ENCODE measurements at places on chromosomes 5 and 9.

- no peak for DNase-seq
Measured at GRCh38 chr5:52898961-52899680, 90.0 kb upstream of the ITGA2 start.

DNA sequence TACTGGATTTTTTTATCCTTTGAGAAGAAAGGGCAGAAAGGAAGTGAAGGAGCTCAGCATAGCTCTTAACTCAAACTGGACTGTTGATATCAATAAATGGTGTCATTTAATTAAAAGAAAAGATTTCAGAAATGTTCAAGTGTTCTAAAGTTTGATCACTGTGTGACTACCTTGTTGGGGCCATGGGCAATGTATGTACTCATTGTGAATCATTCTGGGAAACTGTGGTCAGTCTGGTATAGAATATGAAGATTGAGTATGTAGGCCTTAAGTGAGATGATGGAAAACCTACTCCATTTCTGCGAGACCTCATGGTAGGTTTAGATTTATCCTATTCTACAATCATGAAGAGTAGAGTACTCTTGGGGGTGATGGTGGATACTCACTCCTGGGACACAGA, 164.5 kb upstream of the RGS7BP start:
- DNase-seq: no peak

DNA sequence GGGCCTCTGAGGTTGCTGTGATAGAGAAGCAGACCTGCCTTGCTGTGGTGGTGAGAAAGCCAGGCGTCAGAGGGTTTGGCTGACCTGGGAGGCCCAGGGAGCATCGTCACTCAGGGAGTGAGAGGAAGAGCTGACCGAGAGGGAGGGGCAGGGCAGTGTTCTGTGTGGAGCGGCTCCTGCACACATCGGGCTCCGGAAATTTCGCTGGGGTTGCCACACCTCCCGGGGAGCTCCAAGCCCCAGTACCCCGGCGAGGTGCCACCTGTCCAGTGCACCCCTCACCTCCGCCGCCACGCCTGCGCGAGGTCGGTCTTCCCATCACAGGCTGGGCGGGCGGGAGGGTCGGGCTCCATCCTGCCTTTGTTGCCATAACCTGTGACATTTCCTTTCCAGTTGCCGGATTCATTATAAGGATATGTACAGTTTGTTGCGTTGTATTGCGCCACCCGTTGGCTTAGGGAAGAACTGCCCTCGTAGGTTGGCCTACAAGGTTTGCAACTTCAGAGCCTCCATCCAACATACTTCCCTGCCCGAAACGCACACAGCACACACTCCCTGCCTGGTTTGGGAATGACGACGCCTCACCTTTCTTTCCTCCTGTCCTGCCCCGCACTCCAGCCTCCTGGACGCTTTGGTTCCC, 223.2 kb downstream of the CACNA1B start:
- DNase-seq: no peak

DNA sequence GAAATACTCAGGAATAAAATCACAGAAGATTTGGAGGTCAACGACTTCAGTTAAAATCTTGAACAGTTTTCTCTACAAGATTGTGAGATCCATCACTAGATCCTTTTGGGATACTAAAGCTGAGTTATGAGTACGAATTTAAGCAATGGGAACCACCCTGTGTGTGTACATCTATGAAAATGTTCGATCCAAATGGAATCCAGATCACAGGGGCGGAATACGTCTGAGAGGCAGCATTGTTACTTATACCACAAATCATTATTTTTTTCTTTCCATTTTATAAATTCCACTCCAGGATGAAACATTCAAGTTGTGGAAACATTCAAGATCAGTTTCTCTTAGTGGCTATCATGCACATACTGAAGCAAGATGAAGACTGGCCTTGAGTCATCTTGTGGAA, 239.3 kb upstream of the PAPPA start:
- no peak for DNase-seq

DNA sequence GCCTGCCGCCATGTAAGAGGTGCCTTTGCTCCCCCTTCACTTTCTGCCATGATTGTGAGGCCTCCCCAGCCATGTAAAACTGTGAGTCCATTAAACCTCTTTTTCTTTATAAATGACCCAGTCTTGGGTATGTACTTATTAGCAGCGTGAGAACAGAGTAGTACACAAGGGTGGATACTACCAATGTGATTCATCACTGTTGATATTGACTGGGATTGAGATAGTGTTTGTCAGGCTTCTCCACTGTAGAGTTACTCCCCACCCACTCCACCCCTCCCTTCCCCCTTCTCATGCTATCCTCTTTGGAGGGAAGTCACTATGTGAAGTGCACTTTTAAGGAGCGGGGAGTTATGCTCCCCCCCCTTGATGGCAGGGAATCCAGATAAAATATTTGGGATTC, 11.4 kb upstream of the CRHBP start:
- DNase-seq: no peak

GRCh38 chr9:20087481-20087880, 298.6 kb upstream of the SLC24A2 start:
- no peak for DNase-seq

- DNase-seq: no peak
Measured at GRCh38 chr9:137720571-137721110, 101.8 kb downstream of the EHMT1 start.
